ENCODE measurements at places on chromosomes 7 and 10.

DNA sequence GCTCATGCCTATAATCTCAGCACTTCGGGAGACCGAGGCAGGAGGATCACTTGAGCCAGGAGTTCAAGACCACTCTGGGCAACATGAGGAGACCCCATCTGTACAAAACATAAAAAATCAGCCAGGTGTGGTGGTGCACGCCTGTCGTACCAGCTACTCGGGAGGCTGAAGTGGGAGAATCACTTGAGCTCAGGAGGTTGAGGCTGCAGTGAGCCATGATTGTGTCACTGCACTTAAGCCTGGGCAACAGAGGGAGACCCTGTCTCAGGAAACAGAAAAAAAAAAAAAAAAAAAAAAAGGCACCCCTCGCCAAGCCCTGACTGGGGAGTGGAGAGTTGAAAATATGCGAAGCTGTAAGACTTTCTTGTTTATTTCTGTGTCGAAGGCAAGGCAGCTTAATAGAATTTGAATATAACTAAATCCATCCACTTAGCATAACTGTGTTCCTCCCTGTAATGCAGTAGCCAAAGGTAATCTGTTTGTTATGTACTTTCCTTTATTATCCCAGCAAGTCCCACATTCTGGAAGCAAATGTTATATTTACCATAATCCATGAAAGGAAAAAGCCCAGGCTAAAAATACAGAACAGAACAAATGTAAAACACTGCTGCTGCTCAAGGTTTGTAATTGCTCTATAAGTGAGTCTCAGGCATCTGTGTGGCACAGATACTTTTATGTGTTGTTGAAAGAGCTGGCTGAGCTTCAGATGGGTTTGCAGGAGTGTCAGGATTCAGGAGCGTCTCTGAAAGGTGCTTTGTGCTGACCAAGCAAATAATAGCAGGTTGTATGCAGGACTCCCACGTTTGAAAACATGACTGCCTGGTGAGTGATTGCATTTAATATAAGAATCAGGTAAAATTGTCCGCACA lies 127.2 kb downstream of the CELF2 start:
- no peak for DNase-seq

DNA sequence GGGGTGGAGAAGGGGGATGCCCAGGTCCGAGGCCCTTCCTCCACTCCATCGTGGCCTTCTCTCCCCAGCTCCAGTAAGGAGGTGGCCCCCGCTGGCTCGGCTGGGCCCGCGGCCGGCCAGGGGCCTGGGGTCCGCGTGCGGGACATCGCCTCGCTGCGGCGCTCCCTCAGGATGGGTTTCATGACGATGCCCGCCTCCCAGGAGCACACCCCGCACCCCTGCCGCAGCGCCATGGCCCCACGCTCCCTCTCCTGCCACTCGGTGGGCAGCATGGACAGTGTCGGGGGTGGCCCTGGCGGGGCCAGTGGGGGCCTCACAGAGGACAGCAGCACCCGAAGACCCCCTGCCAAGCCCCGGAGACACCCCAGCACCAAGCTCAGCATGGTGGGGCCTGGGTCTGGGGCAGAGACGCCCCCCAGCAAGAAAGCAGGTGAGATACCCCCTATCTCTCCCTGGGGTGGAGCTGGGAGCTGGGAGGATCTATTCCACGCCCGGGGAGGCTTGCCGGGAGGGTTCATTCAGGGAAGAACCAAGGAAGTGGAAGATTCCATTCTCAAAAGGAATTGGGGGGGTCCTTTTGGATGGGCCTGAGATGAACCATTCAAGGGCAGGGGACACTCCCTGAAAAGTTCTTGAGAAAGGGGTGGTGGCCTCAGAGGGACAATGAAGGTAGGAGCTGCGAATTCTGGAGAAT lies 3.2 kb downstream of the NYAP1 start:
- DNase-seq = no peak

DNA sequence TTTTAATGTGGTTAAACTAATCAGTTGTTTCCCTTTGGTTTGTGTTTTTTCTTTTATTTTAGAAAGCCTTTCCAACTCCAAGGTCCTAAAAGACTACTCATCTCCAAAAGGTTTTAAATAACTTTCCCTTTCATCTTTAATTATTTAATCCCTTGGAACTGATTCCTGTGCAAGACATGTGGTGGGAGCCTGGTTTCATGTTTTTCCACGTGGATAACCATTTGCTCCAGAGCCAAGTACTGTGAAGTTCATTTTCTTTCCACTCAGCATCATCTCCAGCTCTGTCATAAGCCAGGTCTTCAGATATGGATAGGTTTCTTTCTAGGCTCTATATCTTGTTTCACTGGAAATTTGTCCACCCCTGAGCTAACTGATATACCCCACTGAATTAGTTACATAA lies 16.7 kb downstream of the PPP1R3C start:
- DNase-seq = no peak

GRCh38 chr7:102297487-102298218 lies 11.0 kb downstream of the SH2B2 start:
- no peak for DNase-seq

DNA sequence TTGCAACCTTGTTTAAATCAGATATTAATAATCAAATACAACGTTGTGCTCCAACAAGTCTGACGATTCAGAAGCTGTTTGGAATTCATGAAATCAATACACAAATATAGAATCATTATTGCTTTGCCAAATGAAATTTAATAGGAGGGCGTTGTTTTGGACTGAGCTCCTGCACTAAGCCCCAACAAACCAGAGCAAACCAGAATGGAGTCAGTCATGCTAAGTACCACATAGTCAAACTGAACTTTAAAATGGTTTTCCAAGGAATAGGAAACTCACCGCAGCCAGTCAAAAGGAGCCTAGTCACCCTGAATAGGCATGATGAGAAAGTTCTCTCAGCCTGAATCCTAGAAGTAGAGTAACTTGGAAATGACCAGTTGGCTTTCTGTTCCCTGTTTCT lies 53.7 kb downstream of the HACD1 start:
- no peak for DNase-seq

GRCh38 chr7:38339953-38340819 lies 66.8 kb upstream of the TARP start:
- no peak for DNase-seq

- DNase-seq = peak; percentile 41
Observed at GRCh38 chr7:96388620-96389383, 66.9 kb upstream of the SLC25A13 start.

GRCh38 chr10:121436630-121437341 lies 161.5 kb downstream of the FGFR2 start:
- DNase-seq = no peak

DNA sequence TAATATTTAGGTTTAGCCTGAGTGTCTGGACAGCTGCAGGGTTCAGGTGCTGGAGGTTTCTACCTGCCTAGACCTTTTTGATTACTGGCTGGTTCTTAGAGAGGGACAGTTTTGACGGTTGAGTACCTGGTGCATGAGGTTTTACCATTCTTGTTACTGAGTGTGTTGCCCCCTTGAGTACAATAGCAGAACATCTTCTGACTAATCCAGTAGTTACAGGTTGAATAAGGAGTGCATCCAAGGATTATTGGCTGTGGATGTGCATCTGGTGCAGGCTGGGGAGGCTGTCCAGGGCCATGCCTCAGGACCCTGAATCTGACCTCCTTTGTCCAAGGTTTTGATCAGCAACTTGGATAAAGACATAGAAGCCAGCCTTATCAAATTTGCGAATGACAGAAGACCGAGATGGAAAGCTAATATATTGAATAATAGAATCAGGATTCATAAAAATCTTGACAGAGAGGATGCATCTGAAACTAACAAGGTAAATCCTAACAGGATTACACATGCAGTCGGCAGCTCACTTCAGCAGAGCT lies 23.1 kb downstream of the PLPP4 start:
- DNase-seq = no peak
